ENCODE measurements at places on chromosomes 2 and 18.

DNA sequence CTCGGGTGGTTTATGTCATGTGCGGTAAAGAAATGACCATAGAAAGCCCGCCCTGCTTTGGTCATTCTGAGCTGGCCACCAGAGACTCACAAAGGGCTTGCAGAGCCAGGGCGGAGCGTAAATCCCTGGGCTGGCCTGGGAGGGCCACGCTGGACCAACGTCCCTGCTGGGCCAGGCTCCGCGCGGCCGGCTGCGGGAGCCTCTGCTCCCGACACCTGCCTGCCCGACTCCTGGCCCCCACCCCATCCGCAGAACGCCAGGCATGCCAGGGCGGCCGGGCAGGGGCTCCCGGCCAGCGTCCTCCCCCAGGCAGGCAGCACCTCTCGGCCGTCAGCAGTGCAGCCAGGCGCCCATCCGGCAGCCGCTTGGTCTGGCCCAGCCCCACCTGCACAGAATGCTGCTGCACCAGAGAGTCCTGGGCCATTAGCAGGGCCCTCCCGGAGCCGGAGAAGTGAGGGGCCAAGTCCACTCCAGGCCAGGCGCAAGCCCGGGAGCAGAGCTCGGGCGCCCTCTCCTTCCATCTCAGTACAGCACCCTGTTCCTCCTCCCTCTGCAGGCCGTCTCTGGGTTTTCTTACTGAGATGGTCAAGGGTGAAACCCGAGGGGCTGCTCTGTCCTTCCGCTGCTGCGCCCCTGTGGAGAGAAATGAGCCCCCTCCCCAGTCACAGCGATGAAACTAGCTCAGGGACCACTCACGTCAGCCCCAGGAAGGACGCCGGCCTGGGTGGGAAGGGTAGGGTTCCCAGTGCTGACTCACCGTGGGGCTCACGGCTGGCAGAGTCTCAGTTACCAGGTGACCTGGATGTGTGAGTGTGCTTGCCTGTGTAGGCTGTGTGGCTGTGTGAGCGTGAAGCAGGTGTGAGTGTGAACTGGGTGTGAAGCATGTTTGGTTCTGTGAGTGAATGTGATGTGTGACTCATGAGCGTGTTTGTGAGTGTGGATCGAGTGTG is 83.3 kb downstream of the PTGR3 start:
- no peak for DNase-seq

- no peak for DNase-seq
Observed at GRCh38 chr2:15941871-15942710, 1.7 kb downstream of the MYCN start.

DNA sequence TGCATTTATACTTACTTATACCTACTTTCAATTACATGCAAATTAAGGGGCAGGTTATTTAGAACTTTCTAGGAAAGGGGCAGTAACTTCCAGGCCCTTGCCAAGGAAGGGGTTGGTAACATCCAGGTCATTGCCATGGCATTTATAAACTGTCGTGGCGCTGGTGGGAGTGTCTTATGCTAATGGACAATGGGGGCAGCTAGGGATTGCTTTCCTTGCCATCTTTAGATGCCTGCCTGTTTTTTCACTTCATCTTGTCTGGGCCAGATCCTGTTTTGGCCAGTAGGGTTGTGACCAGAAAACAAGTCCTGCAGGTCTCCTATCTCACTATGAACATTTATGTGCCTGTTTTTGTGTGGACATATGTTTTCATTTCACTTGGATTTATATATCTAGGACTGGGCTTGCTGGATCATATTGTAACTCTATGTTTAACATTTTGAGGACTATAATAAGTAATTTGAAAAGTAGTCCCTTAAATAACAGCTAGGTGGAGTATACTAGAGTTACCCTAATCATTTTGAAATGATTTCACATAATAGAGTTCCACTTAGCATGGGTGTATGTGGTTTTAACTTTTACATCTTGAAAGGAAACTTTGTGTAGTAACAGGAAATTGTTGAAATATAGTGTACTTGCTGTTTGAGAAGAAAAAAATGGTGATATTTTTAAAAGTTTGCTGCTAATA is 56.1 kb downstream of the LCLAT1 start:
- no peak for DNase-seq

- DNase-seq, result no peak
Observed at GRCh38 chr2:23235292-23235691, 149.7 kb upstream of the KLHL29 start.

GRCh38 chr2:206083602-206084438 is 2.2 kb downstream of the INO80D start:
- no peak for DNase-seq

DNA sequence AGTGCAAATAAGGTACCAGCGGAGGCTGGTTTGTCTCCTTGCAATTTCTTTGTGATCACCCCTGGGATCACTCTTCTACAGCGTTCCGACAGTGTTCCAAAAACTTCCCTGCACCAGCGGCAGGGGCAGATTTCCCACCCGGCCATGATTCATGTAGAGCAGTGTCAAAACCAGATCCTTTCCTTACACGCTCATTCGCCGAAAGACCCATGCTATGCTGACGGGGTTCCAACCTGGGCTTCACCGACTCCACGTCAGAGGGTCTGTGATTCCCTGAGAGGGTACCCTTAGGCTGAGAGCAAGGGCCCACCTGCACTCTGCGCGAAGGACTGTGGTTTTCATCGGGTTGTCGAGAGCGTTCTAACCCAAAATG is 423 bp upstream of the TTC27 start:
- peak; percentile 1 for DNase-seq

- no peak for DNase-seq
Observed at GRCh38 chr2:102735416-102736109, 26.3 kb upstream of the TMEM182 start.

- DNase-seq, result no peak
Observed at GRCh38 chr18:3578621-3579020, 128.6 kb downstream of the TGIF1 start.

DNA sequence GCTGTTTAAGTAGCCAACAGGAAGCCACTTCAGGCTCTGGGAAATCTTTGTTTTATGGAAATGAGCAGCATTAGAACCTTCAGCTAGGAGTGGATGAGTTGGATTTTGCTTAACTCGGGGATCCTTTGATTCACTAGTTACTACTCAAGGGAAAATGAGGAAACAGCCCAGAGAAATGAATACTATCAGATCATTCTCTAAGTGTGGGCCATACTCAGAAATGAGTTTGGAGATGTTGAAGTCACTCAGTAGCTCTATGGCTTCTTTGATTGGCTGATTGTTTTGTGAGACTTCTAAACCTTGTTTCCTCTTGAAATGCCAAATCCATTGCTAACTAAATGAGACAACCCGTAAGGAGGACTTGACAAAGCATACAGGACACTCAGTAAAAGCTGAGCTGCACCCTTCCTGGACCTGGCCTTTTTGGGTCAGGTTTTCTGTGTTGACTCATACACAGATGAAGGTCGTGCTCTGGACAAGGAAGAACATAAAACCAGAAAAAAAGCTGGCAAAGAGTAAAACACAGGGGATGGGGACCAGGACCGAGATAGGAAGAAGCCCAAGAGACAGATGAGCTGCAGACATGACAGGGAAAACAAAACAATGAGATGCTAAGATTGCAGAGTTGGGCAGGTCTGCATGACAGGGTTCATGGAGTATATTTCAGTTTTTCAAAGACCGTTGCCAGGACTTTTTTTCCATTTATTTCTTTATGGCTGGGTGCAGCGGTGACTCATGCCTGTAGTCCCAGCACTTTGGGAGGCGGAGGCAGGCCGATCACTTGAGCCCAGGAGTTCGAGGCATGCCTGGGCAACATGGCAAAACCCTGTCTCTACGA is 41.6 kb downstream of the INO80C start:
- DNase-seq, result no peak

GRCh38 chr2:62506421-62506750 is 391 bp upstream of the TMEM17 start:
- no peak for DNase-seq

- no peak for DNase-seq
Observed at GRCh38 chr2:37875403-37875906, 49.6 kb upstream of the RMDN2 start.

GRCh38 chr2:120318626-120319025 is 27.3 kb upstream of the INHBB start:
- DNase-seq, result no peak

- no peak for DNase-seq
Observed at GRCh38 chr2:205687641-205687956, 5.3 kb downstream of the NRP2 start.

- DNase-seq, result no peak
Observed at GRCh38 chr2:55033076-55033742, 17.0 kb downstream of the RTN4 start.

DNA sequence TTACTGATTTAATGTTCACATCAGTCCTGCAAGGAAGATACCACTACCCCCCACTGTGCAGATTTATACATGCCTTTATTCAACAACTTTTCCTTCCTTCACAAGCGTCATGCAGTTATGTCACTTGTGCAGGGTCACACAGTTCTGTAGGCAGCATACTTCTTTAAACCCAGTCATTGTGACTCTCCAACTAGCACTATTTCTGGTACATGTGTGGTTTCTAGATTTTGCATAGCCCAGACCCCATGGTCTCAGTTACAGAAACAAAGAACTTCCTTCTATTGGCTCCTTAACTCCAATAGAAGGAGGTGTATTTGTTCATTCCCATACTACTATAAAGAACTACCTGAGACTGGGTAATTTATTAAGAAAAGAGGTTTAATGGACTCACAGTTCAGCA is 333.1 kb downstream of the ZNF516 start:
- DNase-seq, result no peak

- no peak for DNase-seq
Observed at GRCh38 chr18:434410-434809, 66.1 kb downstream of the COLEC12 start.

GRCh38 chr2:215760091-215760490 is 253.3 kb downstream of the MREG start:
- DNase-seq, result no peak

DNA sequence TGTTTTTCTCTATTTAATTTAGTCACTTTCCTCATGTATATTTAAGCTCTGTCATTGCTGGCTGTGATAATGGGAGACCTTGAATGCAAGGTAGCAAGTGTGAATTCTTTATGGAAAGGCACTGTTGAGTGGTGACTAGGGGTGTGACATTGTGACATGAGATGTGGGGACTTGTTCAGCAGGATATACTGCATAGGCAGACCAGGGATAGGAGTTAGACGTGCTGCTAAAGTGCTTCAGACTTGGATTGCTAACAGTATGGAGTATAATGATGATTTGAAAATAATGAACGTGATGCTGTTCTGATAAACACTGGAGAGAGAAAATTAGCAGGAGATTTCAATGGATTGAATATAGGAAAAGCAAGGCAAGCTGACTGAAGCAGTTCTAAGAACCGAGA is 135.1 kb downstream of the NCOA1 start:
- DNase-seq, result no peak

- no peak for DNase-seq
Observed at GRCh38 chr2:105772362-105772761, 27.6 kb downstream of the NCK2 start.

GRCh38 chr18:40019797-40020392 is 1935.1 kb upstream of the PIK3C3 start:
- no peak for DNase-seq

GRCh38 chr2:152445791-152446201 is 110.8 kb downstream of the FMNL2 start:
- no peak for DNase-seq

DNA sequence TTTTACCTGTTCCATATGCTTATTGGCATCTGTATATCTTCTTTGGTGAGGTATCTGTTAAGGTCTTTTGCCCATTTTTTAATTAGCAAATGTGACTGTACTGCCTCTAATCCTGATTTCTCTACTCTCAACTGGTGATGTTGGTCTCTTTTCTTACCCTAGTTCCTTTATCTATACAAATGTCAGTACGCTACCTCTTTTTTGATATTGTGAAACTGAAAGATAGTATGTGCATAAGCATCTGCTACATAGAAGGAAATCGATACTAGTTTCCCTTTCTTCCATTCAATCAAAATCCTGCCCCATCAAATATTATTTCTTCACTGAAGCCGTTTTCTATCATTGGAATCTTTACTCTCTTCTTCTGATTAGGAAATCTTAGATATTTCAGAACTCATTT is 194.9 kb upstream of the SPOPL start:
- DNase-seq, result no peak

DNA sequence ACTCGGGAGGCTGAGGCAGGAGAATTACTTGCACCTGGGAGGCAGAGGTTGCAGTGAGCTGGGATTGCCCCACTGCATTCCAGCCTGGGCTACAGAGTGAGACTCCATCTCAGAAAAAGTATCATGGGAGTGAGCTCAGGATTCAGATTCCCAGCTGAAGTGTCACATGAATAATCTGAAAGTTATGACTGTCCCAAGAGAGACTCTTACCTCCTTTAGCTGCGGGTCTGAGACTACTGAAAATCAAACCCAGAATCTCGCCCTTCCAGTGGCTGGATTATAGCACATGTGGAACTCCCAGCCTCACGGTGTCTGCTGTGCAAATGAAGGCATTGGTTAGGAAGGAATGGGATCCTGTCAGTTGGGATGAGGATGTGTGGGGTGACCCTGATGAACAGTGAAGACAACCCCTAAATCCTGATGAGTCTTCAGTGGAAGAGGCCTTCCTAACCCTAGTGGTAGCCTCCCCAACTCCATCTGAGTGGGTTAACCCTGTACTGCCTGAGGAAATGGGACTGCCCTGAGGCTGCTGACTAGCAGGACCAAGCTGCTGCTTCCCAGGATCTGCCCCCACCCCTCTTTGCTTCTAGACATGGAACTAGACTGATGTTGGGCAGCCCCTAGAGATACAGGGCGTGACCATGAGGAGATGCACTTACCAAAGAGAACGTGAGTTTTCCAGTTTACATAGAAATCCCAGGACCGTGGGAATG is 16.5 kb downstream of the BOK start:
- DNase-seq, result no peak

- no peak for DNase-seq
Observed at GRCh38 chr18:49399003-49399402, 61.4 kb downstream of the DYM start.

- DNase-seq, result no peak
Observed at GRCh38 chr18:77114415-77115191, 18.0 kb downstream of the MBP start.

DNA sequence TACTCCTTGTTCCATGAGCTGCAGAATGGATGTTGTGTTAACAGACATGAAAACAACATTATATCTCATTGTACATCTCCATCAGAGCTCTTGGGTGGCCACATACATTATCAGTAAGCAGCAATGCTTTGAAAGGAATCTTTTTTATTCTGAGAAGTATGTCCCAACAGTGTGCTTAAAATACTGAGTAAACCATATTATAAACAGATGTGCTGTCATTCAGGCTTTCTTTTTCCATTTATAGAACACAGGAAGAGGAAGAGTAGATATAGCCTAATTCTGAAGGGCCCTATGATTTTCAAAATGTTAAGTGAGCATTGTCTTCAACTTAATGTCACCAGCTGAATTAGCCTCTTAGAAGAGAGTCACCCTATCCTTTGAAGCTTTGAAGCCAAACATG is 44.3 kb upstream of the CABYR start:
- no peak for DNase-seq

DNA sequence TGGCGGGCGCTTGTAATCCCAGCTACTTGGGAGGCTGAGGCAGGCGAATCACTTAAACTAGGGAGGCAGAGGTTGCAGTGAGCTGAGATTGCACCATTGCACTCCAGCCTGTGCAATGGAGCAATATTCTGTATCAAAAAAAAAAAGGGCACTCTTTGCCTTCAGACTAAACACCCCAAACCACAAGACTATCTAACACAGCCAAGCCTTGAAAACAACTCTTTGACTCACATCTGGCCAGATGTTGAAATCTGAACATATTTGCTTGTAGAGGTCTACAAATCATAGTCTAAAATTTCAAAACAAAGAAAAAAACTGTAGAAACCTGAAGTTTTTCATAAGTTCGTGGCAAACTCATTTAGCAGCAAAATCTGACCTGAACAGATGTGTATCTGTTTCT is 94.9 kb downstream of the FAM161A start:
- DNase-seq, result no peak

GRCh38 chr2:236273126-236273525 is 8.9 kb upstream of the ASB18 start:
- DNase-seq, result no peak
